ENCODE measurements at places on chromosomes 7 and 10. TPM values are rescaled to one million over a fixed set of nuclear protein-coding genes. Genes with fewer than 3 reads are reported as not detected.

GRCh38 chr7:89029864-89030263 is 234.3 kb upstream of the TEX47 start:
- peaks cover 5% of the 10 kb centered on the region for H3K4me1 ChIP-seq
- H3K4me3 ChIP-seq, result no peak overlapping the region
- no peaks in the 10 kb centered on the region for H3K36me3 ChIP-seq

DNA sequence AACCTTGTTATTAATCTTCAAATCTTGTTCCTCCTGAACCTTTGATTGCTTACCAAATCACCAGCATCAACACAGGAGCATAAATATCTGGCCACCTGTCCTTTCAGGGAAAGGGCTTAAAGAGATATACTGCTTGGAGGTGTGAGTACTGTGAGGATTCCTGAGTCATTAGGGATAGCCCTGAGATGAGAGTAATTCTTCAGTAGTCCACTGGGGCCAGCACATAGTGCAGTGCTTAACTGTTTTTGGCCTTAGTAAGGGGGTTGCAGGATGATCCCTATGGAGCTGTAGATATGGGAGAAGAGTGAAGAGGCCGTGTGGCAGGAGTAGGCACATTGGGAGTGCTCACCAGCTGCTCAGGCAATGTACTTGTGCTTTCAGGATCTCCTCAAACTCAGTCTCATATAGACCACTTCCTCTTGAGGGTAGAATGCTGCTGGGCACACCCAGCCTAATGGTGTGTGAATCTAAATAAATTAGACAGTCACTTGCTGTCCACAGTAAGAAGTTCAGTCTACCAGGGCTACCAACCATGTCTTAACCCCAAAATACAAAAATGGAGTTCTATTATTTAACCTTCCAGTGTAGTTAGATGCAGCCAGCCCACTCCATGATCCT is 26.5 kb upstream of the GPR141 start:
- H3K36me3 ChIP-seq, result no peaks in the 10 kb centered on the region
- no peak for DNase-seq
- no peak overlapping the region for H3K27ac ChIP-seq
- H3K4me3 ChIP-seq, result no peak overlapping the region
- no peaks in the 10 kb centered on the region for H3K4me1 ChIP-seq

The GPR22 gene
- total RNA-seq, result 0.98 TPM

The TIMM23 gene
- 47.6 TPM for total RNA-seq

DNA sequence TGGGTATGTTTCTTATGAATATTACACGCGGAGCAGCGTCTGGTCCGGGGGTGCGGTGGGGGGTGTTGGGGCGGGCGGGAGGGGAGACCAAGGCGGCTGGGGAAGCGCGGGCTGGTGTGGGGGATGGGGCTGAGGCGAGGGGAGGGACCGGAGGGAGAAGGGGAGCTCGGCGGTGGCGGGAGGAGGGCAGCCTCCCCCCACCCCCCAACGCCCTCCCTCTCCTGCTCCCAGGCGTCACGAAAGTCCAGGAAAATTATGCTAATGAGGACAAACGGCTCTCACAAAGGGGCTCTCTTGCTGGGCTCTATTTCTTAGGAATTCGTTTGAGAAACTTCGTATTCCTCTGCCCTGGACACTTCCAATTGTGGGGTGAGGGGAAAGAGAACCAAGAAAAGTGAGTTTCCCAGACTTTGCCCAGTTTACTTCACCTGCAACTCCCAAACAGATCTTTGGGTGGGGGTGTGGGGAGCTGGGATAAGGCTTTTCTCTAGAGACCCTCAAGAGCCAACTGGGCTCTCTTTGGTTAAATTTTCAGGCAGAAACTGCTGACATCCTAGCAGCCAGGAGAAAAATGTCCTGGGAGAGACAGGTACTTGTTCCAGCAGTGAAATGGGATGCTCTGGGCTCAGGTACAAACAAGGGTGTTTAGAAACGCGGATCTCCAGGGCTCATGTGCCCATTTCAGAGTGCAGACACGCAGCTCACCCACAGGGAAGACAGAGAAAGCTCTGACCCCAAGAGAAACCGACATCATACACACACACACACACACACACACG is 11.7 kb upstream of the HOXA2 start:
- H3K4me3 ChIP-seq, result peak overlapping the region; percentile 50
- H3K27me3 ChIP-seq, result no peaks in the 10 kb centered on the region
- peak overlapping the region; percentile 75 for H3K27ac ChIP-seq
- peaks cover 13% of the 10 kb centered on the region for H3K4me1 ChIP-seq
- peak; percentile 46 for DNase-seq

DNA sequence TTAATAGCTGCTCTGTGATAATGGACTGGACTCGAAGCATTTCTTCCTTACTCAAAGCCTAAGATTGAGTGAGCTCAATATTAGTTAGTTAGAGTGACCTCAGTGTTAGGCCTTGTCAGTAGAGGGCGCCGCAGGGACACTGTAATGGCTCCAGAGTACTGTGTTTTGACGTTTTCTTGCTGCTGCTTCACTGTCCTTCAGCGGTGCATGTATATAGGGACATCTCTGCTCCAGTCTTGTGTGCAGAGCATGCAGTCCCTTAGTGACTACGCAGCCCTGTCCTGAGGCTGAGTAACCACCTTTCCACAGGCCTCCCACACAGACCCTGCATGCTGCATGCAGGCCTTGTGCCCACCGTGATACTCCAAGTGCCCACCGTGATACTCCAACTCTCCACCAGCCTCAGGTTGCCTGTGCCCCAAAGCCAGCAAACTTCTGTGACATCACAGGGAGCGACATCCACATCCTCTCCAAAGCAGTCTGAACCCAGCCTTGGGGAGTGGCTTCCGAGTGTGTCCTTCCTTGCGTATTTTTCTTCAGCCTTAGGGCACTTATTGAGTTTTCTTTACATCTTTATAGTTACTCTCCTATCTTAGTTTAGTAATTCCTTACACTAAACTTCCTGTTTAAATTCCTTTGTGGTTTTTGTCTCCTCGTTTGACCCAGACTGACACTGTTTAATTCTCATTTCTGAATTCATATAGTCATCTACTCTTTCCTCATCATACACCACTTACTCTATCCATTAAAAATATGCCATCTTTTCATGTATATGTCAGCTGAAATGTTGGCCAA is 118.2 kb downstream of the JAZF1 start:
- no peak for DNase-seq
- no peak overlapping the region for H3K27ac ChIP-seq
- H3K4me1 ChIP-seq, result peaks cover 28% of the 10 kb centered on the region
- no peaks in the 10 kb centered on the region for H3K36me3 ChIP-seq

DNA sequence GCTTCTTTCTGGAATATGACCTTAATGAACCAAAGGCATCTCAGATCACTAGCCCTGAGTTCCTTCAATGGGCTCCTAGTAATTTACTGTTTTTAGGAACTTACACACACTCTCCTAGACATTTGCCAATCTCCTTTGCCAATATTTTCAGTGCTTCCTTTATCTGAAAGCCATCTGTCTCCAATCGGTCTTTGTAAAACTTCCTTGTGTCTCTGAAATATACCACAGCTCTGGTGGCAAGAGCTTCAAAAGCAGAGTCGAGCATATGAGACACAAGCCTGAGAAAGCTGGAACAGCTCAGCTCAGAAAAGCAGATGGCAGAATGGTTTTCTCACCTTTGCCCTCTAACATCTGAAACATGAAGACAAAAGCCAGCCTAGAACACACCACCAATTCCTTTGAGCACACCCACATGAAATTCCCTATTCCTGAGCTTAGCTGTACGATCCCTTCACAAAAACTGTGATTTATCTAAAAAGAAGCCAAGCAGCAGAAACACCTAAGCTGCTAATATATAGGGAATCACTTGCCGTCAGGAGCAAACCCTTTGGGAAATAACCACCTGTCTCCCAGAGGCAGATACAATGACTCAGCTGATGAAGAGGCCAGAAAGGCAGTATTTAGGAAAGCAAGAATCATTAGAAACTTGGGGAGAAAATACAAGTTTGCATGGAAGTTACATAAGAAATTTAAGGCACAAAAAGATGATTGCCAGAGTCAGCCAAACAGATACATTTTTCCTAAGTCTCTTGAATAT is 70.2 kb upstream of the ANK3 start:
- DNase-seq, result no peak
- no peaks in the 10 kb centered on the region for H3K27me3 ChIP-seq
- no peak overlapping the region for H3K4me3 ChIP-seq
- no peak overlapping the region for H3K27ac ChIP-seq
- peaks cover 4% of the 10 kb centered on the region for H3K4me1 ChIP-seq

DNA sequence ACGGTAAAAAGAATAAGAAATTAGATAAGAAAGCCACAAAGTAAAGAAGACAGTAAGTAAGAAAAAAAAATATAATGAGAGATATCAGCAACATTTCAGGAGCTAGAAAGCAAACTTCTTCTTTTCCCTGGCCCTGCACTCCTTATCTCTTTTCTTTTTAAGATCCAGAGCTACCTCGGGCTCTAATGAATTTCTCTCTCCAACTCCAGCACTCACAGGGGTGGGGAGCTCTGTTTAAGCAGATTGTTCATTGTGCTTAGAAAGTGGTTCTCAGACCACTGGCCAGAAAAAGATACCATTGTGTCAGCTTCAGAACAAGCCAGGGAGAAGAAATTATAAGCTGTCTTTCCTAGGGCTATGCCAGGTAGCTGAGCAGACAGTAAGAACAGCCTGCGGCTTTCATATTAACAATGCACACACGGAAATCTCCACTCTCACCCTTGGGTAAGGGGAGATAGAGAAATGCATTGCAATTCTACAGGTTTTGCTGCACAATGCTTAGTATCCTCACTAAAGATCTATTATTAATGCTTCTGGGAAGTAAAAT is 19.3 kb downstream of the OR2F1 start:
- no peaks in the 10 kb centered on the region for H3K4me1 ChIP-seq
- no peak for DNase-seq
- no peak overlapping the region for H3K4me3 ChIP-seq
- H3K27me3 ChIP-seq, result no peaks in the 10 kb centered on the region

GRCh38 chr10:62175251-62175650 is 93.4 kb downstream of the RTKN2 start:
- H3K27ac ChIP-seq, result no peak overlapping the region
- H3K4me3 ChIP-seq, result no peak overlapping the region
- no peaks in the 10 kb centered on the region for H3K27me3 ChIP-seq
- H3K36me3 ChIP-seq, result no peaks in the 10 kb centered on the region
- no peak for DNase-seq

The SPRN gene
- not detected for total RNA-seq

- no peak overlapping the region for H3K27ac ChIP-seq
- no peak overlapping the region for H3K4me3 ChIP-seq
- no peaks in the 10 kb centered on the region for H3K27me3 ChIP-seq
- no peaks in the 10 kb centered on the region for H3K4me1 ChIP-seq
- H3K36me3 ChIP-seq, result no peaks in the 10 kb centered on the region
Observed at GRCh38 chr7:126370038-126370668, 882.6 kb downstream of the GRM8 start.

DNA sequence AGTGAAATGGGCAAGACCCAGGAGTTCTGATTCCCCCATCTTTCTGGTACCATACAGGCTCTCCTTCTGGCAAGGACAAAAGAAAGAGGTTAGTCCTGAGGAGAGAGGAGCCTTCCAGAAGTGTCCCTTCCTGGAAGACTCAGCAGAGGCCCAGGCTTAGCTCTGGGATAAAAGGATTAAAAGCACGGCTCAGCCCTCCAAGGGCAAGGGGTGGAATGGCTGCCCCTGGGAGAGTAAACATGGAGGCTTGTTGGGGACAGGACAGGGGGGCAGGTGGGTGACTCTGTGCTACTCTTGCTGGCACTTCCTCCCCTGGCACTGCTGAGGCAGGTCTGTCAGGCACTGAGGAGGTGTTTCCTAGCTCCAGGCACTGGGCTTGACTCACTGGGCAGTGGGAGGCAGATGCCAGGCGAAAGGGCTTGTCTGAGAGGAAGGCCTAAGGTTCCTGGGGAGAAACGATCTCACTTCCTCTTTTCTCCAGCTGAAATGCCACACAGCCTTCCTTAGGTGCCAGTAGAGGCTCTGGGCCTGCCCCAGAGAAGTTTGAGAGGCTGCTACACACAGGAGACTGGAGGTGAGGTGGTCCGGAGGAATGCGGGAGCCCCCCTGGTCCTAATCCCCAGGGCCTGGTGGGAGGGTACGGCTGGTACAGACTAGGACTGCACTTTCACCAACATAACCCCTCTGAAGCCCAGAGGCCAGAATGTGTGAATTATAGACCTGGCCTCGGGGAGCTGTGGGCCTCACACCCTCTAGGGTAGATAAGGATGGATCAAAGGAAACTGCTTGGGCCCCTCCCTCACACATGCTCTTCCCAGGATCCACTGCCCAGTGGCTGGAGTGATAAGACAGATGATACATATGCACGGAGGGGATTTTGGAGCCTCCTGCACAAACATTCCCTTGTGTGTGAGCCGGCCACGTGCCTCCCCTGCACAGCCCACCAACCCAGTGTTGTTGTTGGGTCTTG is 63.2 kb upstream of the PODXL start:
- DNase-seq, result no peak
- no peak overlapping the region for H3K4me3 ChIP-seq
- no peak overlapping the region for H3K27ac ChIP-seq
- H3K36me3 ChIP-seq, result no peaks in the 10 kb centered on the region
- no peaks in the 10 kb centered on the region for H3K27me3 ChIP-seq

DNA sequence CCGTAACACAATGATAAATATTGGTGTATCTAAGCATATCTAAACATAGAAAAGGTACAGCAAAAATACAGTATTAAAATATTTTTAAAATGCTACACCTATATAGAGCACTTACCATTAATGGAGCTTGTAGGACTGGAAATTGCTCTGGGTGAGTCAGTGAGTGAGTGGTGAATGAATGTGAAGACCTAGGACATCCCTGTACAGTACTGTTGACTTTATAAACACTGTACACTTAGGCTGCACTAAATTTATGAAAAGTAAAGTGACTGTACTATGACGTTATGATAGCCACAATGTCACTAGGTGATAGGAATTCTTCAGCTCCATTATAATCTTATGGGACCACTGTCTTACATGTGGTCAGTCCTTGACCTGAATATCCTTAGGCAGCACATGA is 147.0 kb downstream of the GLI3 start:
- no peak overlapping the region for H3K27ac ChIP-seq
- no peak for DNase-seq
- no peaks in the 10 kb centered on the region for H3K36me3 ChIP-seq
- no peak overlapping the region for H3K4me3 ChIP-seq
- peaks cover 39% of the 10 kb centered on the region for H3K4me1 ChIP-seq
- no peaks in the 10 kb centered on the region for H3K27me3 ChIP-seq

DNA sequence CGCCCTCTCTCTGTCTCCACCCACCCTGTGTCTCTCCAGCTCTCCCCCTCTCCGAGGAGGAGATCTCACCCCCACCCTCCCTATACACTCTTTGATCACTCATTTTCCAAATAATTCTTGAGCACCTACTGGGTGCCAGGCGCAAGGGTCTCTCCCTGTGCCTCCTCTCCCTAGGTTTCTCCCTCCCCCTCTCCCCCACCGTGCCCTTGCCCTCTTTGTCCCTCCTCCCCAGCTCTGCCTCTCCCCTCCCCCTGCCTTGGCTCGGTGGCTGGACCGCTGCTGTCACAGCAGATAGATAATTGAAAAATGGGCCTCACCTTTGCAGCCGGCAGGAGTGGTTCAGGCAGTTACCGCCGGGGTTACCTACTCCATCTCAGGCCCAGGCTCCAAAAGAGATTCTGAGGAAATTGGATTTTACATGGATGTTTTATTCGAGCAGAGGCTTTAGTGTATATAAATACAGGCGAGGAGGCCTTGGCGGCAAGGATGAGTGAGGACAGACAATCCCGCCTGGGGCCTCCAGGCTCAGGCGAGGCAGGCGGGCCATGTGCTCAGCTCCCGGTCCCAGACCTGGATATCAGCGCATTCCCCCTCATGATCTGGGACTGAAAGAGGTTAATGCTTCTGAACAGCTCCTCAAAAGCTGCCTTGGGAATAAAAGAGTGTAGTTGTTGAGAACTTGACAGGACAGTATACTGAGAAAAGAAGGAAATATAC is 60.8 kb upstream of the BTRC start:
- H3K4me1 ChIP-seq, result peaks cover 13% of the 10 kb centered on the region
- no peaks in the 10 kb centered on the region for H3K36me3 ChIP-seq
- DNase-seq, result no peak
- peak overlapping the region; percentile 55 for H3K4me3 ChIP-seq
- no peaks in the 10 kb centered on the region for H3K27me3 ChIP-seq
